H1 (cell line): ENCODE measurements at places on chromosomes 7 and 10. TPM values are rescaled to one million over a fixed set of nuclear protein-coding genes. Genes with fewer than 3 reads are reported as not detected.

GPC2 gene
- total RNA-seq = 44.8 and 46.8 TPM in 2 replicates

SORBS1 gene
- total RNA-seq = 35.0 and 36.3 TPM in 2 replicates

TFPI2 gene
- 8.9 and 10.9 TPM in 2 replicates for total RNA-seq

SLC13A1 gene
- total RNA-seq = not detected in 2 replicates

KBTBD2 gene
- 23.4 and 25.7 TPM in 2 replicates for total RNA-seq

AGAP9 gene
- total RNA-seq = 7.2 and 7.7 TPM in 2 replicates

FAM25C gene
- total RNA-seq = not detected in 2 replicates

CRHR2 gene
- total RNA-seq = 0.19 and 0.37 TPM in 2 replicates

ZNF273 gene
- 21.2 and 23.2 TPM in 2 replicates for total RNA-seq

TMED4 gene
- total RNA-seq = 41.1 and 44.9 TPM in 2 replicates

ZNF789 gene
- 9.9 and 11.4 TPM in 2 replicates for total RNA-seq

MRPL32 gene
- total RNA-seq = 94.0 and 97.2 TPM in 2 replicates

GRCh38 chr10:61613665-61614064 is 49.1 kb upstream of the CABCOCO1 start:
- DNase-seq = no peak

DNA sequence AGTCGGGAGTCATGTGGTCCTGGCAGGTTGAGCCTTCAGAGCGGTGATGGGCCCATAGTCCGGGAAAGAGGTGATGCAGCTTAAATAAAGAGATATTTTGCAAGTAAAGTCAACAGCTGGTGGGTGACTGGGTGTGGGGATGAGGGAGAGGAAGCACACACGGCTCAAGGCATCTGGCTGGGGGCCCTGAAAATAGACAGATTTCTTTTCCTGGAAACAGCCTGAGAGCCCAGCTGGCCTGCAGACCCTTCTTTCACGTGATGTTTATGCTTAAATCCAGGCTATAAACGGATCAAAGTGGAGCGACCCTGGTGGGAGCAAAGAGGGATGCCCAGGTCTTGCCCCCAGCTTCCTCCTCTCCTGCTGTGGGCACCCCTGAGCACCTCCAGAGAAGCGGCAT is 149.1 kb downstream of the TEX36 start:
- DNase-seq = no peak

DNA sequence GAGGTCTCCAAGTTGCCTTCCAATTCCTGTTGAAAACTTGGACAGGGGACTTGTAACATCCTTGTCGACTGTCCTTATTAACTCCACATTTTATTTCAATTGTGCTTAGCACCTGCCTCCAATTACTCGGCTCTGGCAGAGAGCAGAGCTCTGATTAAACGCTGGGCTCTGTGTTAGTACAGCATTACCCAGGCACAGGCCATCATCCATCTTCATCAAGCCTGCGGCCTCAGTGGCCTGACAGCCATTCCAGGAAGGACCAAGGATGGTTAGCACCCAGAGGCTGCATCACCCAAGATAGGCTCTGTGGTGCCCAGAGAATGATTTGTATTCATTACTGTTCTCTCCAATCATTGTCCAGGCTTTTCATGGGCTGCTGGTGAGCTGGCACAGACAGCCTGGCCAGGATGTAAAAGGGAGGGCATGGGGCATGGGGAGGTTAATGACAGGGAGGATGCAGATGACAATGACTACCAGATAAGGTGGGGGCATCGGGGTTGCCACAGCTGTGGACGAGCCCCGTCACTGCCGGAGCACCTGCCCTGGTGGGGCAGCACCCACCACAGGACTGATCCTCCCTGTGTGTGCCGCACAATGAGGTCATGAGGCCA is 123.3 kb downstream of the PTPN20 start:
- no peak for DNase-seq

DNA sequence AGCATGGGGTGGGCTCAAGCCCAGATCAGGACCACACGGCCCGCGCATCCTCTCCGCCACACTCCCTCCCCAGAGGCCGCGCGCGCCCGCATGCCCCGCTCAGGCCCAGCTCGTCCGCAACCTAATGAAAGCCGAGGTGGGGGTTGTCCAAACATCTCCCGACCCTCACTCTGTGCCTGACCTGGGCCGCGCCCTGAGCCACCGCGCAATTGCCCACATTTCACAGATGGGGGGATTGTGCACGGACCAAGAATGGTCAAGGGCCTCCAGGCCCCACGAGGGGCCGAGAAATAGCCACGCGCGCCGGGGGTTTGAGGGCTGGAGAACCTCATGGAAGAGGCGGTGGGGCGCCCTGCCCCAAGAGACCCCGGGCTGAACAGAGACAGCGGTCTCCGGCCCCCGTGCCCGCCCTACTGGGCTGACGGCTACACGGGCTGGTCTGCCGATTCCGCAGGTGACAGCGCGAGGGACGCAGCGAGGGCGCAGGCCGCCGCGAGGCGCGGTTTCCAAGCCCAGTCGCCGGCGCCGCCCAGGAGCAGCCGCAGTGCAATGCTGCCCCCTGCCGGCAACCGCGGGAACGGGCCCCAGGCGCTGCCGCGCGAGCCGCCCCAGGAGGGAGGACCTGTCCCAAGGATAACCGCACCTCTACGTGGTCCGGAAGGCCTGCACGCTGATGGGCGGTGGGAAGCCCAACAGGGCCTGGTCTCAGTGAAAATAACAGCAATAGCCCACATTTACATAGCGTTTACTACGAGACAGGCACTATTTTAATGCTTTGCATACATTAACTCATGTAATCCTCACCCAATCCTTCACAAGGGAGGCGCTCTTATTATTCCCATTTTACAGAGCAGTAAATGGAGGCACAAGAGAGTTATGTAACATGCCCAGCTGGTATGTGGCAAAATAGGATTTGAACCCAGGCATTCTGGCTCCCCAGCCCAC is 10.5 kb upstream of the GRID1 start:
- peak; percentile 100 for DNase-seq

DNA sequence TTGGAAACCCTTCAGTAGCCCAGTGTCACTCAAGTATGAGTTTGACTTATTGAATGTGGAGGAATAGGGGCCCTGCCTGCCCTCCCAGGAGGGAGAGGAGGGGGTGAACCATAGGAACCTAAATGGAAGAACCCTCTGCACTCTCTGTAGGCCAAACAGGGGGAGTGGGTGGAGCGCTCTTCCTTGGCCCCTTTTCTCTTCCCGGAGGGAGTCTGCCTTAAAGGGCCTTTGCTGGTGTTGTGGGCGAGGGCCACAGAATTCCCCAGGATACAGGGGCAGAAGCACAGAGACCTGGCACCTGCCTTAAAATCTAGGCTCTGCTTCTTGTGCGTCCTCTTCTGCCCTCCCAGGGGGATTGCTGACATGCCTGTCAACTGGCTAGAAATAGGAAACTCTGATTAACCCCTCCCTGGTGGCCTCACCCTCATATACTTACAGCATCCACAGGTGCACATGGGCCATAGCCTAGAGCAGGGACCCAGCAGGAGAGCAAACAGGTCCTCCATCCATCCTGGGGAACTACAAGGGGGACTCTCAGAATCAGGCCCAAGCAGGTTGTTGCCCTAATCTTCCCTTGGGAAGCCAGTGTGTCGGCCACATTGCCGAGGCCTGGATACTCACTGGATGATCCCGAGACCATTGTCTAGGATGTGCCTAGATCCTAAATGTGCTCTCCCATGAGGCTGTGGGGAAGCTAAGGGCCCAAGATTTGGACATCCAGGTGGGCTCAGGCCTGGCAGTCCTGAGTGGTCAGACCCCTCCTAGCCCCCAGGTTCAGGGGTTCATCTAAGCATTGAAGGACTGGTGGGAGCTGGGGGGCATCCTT is 3.4 kb downstream of the TRIM8 start:
- no peak for DNase-seq

DNA sequence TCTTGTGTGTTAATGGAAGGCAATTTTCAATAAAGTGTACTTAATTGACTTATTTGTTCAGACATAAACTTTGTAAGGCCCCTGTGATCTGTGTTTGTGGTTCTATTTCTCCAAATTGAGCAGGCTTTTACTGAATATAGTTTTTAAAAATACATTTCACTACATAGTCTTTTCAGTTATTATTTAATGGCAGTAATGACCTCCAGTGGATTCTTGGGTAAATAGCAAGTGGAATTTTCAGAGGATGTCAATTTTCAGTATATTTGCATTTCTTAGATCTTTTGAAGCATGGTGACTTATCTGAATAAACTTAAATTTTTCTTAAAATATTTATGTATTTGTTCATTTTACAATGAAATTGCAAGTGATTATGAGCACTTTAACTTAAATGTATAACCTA is 203.1 kb upstream of the PCLO start:
- no peak for DNase-seq

DNA sequence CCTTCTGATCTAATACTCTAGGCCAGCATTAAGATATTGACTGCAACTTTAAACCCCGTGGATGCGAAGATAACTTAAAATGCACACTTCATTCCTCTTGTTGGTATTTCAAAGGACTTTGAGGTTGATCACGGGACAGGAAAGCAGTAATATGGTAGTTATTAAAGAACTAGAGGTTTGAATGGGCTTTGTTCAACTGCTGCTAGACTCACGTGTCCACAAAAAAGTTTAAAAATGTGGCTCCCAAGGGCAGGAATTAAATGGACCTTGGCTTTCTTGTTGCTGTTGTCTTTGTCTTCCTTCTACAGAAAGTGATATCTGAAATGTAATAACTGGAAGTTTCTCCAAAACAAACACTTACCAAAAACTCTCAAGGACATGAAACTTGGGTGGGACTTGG is 186.3 kb downstream of the XPNPEP1 start:
- DNase-seq = no peak

GRCh38 chr10:113520690-113521474 is 32.0 kb upstream of the HABP2 start:
- DNase-seq = no peak

DNA sequence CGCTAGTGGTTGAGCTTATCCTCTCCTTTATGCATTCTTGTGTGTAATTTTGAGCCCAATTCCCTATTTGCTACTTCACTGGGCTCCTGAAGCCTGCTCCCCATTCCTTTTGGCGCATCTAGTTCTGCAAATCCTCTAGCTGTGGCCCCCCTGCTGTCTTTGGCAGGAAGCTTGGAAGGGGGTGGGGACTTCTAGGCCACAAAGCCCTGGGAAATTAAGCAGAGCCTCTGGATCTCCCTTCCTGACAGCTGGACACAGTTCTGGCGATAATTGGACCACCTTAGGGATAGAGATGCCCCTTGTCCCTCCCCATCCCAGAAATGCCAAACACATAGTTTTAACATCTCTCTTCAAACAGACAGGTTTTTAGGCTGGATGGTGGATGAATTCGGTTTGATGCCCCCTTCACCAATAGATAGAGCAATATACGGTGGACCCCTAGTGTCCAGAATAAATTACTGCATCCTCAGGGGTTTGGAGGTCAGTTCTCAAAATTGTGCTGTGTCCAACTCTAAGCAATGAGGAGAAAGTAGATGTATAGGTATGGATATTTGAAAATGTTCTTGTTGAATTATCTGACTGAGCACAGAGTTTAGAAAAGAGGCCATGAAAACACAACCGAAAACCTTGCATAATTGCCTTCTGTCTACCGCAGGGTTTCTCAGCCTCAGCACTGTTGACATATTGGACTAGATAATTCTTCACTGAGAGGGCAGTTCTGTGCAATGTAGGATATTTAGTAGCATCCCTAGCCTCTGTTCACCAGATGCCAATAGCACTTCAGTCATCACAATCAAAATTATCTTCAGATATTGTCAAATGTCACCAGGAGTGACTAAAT is 75.5 kb downstream of the PAPSS2 start:
- peak; percentile 23 for DNase-seq

DNA sequence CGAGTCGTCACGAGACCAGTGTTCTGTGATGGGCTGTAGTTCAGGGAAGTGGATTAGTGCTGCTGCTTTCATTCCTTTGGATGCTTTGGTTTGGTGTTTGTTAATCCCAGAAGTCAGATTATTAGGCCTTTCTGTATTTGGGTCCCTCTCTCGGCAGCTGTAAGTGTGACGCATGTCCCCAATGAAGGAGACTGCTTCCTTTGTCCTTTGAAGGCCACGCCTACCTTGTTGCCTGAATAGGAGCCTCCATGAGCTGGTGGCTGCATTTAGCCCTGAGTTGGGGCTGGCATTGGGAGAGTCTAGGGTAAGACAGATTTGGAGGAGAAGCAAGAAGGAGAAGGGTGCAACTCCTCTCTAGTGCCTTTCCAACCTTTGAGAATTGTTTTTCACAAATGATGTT is 34.5 kb downstream of the DOCK1 start:
- DNase-seq = no peak

- no peak for DNase-seq
Observed at GRCh38 chr7:135971366-135971725, 5.8 kb downstream of the MTPN start.

DNA sequence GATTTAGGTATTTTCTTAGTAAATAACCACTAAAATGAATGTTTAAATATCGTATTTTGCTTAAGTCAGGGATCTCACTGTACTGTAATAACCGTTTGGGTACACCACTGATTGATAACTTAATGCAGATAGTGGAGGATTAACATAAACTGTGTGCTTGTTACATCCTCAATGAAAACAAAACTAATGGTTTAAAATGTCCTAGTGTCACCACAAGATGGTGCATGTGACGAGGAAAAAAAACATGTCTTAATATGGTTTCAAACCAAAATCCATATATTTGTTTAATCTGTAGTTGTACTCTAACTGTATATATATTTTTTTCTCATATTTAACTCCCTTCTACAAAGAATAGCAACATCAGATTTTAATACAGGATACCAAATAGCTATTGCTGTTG is 19.2 kb downstream of the ARMC10 start:
- DNase-seq = no peak

DNA sequence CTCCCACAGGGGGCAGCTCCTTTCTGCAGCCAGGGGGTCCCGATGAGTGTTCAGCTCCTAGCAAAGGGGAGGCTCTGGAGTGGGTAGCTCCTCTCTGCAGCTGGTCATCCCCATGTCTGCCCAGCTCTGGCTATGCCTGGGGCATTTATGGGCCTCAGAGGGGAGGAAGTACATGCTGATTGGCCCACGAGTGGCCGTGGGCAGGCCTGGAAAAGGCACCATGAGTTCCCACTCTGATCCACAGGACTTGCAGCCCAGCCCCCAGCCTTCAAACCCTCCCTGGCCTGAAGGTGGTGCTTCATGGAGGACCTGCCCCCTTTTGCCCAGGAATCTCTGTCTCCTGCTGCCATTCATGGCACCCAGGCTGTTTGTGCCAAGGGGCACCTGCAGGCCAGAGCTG is 268.8 kb downstream of the DNAJB6 start:
- DNase-seq = no peak

GRCh38 chr10:80410122-80410521 is 1.8 kb downstream of the PRXL2A start:
- no peak for DNase-seq

- DNase-seq = no peak
Observed at GRCh38 chr10:69366738-69367137, 50.0 kb downstream of the TACR2 start.

DNA sequence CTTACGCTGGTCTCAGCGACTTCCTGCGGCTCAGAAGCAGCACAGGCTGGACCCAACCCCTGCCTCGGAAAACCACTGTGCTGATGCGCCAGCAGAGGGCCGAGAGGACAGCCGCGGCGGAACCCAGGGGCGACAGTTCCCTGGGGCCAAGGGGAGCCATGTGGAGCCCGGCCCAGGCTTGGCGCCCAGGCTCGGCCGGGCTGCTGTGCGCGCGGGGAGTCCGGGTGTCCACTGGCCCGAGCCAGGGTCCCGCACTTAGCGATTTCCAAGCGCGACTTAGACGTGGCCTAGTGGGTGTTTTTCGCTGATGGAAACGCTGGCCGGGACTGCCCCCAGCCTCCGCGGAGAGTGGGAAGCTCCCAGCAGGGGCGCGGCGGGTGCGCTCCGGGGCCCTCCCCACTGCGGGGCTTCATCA is 18.6 kb upstream of the ZNF32 start:
- no peak for DNase-seq

GRCh38 chr10:113108194-113108835 is 158.3 kb downstream of the TCF7L2 start:
- peak; percentile 47 for DNase-seq
